Activated CD8-positive, alpha-beta memory T cell treated with anti-CD3 and anti-CD28 coated beads for 1 hour (primary cell): ENCODE measurements at places on chromosomes 5 and 9.

- no peak for DNase-seq
These were observed 1.1 kb upstream of the BNC2 start for GRCh38 chr9:16871336-16872151.

DNA sequence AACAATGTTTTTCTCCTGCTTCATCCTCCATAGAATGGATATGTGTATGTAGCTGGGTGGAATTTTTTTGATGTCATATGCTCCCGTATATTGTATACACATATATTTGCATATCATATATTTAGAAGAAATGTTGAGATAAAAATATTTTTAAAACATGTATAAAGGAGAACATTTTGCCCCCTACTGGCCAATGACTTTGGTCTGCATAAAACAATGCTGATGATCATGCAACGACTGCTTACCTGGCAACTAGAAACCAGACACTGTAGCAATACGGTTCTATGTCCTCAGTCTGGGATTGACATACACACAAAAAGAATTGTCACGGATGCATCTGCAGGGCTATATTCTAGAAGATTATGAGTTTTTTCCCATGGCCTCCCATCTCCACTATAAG, 503.6 kb downstream of the ELAVL2 start:
- DNase-seq, result no peak

- no peak for DNase-seq
These were observed 48.1 kb upstream of the RIOK2 start for GRCh38 chr5:97231025-97231636.

GRCh38 chr9:109880276-109881169, 100.5 kb downstream of the PALM2AKAP2 start:
- no peak for DNase-seq

- DNase-seq, result no peak
These were observed 40.0 kb downstream of the IDNK start for GRCh38 chr9:83662933-83663332.

DNA sequence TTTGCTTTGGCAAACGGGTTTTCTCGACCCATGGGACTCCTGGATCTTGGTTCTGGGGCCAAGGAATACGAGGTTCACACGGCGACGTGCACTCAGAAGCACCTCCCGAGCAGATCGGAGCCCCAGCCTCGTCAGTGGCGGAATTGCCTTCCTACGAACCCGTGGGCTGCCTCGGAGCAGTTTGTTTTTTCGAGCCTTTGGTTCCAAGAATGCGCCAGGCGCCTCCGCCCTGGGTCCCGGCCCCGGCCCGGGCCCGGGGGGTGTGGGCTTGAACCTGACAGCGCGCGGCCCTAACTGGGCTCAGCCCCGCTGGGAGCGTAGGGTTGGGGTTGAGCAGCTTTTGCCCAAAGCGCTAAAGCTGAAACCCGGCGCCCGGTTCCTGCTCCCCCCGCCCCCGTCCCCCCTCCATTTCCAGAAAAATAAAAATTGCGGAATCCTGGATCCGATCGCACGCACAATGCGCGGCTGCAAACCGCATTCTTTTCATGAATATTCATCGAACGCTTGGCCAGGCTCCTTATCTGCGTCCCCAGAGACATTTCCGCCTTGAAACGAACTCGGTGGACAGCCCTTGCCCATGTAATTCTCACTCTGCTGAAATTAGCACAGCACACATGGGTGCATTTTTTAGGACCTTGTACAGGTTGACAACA, 1.0 kb downstream of the BASP1 start:
- DNase-seq, result no peak

DNA sequence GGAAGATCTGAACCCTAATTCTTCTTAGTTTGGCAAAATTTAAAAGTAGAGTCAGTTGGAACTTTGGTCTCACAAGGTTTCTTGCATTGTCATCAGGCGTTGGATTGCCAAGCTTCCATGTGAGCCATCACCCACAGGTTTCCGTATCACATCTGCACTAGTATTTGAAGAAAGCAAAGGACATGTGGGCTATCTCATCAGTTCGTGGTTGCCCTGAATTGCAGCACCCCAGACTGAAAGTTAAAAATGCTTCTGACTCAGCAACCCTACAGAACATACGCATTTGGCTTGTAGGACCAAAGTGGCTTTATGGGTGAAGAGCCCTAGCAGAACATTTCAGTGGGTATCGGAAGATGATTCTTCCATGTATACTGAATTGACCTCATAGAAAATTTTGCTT, 358.0 kb downstream of the ENC1 start:
- DNase-seq, result no peak

GRCh38 chr5:154346427-154346826, 99.4 kb upstream of the SAP30L start:
- no peak for DNase-seq

- no peak for DNase-seq
These were observed 8.4 kb downstream of the MYMK start for GRCh38 chr9:133516256-133516960.
